HL-60 (cell line): ENCODE measurements at places on chromosomes 2 and 18.

- DNase-seq, result no peak
These were observed 1719.2 kb upstream of the PIK3C3 start for GRCh38 chr18:40235836-40236235.

- no peak for DNase-seq
These were observed 499.6 kb upstream of the ACVR2A start for GRCh38 chr2:147345246-147345645.

DNA sequence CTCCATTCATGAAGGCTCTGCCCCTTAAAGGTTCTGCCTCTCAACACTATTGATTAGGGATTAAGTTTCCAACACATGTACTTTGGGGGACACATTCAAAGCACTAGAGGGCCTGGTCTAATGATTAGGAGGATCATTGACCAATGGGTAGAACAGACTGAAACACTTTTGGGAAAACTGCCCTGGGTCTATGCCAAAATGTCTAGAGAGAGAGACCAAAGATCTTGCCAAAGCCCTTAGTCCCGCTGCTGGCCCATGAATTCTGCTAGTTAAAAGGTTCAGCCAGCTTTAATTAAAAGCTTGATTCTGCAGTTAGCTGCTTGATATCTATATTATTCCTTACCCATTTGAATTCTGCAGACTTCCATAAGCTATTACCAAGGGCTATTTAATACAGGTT lies 613.2 kb downstream of the SLC4A3 start:
- no peak for DNase-seq

DNA sequence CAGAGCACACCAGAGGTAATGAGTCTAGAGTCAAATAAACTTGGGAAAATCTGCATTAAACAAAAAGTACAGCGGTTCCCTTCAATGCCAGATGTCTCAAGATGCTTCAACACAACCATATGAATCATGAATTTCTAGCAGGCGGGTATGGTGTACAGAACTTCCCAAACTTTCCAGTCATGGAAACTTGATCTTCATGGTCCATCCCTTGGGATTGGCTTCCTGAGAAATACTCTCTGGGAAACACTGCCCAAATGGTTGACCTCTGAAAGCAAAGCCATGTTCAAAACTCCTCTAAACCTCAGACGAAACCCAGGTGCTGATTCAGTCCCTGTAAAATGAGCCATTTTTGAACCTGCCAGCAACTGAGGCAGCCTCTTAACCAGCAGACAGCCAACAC lies 16.4 kb upstream of the TMEM247 start:
- DNase-seq, result no peak

GRCh38 chr2:11778923-11779757 lies 32.7 kb downstream of the LPIN1 start:
- DNase-seq, result peak; percentile 63

GRCh38 chr2:17821535-17822444 lies 5.5 kb downstream of the MSGN1 start:
- no peak for DNase-seq
